ENCODE measurements at places on chromosomes 11 and 22.

GRCh38 chr11:61290905-61291690 is 4.0 kb downstream of the VWCE start:
- DNase-seq: no peak

GRCh38 chr22:21726650-21727049 is 8.9 kb downstream of the YPEL1 start:
- DNase-seq: no peak

DNA sequence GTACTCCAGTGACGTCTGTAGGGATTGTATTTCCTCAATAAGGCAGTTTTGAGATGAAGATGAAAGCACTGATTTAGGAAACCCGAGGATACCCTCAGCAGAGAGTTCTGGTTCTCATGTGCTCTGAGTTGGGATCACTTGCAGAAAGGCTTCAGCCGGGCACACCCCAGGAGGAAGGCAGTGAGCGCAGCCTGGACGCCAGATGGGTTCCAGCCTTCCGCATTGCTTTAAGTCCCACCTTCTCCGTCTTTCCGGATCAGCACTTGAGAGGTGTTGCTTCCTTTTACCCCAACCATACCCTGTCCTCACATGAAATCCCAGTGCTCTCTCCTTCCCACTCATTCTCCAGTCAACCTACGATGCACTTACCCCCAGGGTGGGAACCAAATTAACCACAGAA is 239.5 kb upstream of the CADM1 start:
- DNase-seq: no peak

- no peak for DNase-seq
These were observed 191.5 kb upstream of the BLID start for GRCh38 chr11:122307476-122308035.

DNA sequence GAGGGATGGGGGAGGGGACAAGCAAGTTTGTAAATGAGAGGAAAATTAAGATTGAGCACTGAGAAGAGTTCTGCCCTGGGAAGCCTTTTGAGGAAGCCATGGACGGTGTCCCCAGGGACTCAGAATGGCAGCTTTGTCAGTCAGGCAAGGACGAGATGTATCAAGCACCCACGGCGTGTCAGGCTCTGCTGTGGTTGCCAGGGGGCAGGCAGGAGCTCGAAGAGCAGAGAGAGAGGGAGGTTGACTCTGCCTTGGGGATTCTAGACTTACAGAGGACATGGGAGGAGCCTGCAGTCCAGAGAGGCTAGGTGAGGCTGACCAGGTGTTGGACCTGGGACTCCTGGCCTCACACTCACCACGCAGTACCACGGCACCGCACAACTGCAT is 29.1 kb upstream of the SYT7 start:
- DNase-seq: no peak

- no peak for DNase-seq
These were observed 51.7 kb upstream of the PITPNB start for GRCh38 chr22:27970596-27971220.

- DNase-seq: no peak
These were observed 1277.9 kb upstream of the TENM4 start for GRCh38 chr11:80718611-80719291.

GRCh38 chr22:25395468-25395867 is 169.0 kb upstream of the GRK3 start:
- DNase-seq: no peak

DNA sequence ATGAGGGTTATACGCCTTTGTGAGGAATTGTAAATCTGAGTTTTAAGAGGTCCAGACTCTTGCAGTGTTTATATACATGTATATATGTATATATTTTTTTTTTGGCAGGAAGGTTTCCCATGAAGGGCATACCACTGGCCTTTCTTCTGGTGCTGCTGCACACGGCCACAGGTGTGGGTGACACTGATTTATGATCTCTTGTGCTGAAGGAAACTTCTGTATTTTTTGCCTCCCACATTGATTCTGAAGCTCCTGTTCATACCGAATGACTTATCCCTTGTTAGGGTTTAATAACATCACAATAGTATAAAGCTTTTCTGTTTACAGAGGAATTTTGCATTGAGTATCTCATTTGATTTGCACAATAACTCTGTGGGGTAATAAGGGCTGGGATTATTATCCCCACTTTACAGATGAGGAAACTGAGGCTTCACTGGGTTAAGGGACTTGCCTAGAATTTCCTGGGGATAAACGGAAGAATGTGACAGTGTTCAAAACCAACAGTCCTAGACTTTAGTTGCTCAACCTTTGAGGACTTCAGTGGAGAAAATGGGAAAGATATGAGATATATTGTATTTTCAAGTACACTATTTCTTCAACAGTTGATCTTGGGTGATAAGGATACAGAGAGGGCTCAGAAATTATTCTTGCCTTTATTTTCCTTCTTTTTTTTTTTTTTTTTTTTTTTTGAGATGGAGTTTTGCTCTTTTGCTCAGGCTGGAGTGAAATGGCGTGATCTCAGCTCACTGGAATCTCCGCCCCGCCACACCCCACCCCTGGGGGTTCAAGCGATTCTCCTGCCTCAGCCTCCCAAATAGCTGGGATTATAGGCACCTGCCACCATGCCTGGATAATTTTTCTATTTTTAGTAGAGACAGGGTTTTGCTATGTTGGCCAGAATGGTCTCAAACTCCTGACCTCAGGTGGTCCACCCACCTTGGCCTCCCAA is 70.1 kb downstream of the MICAL2 start:
- DNase-seq: no peak

DNA sequence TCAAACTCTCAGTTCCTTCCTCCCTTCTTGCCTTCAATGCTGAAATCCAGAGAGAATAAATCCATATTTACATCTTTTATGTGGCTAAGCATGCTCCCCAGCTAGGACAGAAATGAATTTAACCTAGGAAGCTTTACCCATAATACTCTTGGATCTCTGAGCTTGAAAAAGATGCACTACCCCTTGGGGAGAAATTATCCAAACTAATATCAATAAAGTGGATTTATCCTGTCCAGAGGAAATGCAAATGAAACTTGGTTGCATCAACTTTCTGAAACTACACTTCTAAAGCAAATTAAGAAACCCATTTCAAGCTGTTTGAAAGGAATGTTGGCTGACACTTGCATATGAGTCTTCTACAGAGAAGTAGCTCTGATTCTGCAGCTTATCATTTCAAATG is 347.9 kb downstream of the TTC28 start:
- no peak for DNase-seq

GRCh38 chr11:72295471-72295870 is 51.5 kb upstream of the PHOX2A start:
- no peak for DNase-seq

DNA sequence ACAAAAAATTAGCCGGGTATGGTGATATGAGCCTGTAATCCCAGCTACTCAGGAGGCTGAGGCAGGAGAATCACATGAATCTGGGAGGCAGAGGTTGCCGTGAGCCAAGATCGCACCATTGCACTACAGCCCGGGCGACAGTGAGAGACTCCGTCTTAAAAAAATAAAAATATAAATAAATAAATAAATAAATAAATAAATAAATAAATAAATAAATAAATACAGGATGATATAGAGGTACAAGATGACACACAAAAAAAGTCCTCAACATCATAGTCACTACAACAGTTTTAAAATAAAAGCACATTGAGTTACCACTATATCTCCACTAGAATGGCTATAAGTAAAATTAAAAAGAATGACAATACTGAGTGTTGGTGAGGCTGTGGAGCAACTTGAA is 97.8 kb downstream of the ALX4 start:
- no peak for DNase-seq

GRCh38 chr11:78533399-78533798 is 41.3 kb downstream of the NARS2 start:
- no peak for DNase-seq

- DNase-seq: no peak
These were observed 303.4 kb downstream of the SHANK2 start for GRCh38 chr11:70948855-70949531.

- no peak for DNase-seq
These were observed 10.1 kb upstream of the SERPIND1 start for GRCh38 chr22:20763630-20764470.

- no peak for DNase-seq
These were observed 141.7 kb upstream of the TBCEL start for GRCh38 chr11:120882175-120882574.

- peak; percentile 89 for DNase-seq
These were observed 85.0 kb downstream of the SERGEF start for GRCh38 chr11:17927681-17928343.

- no peak for DNase-seq
These were observed 13.7 kb upstream of the VPS37C start for GRCh38 chr11:61174949-61175348.

GRCh38 chr11:47035108-47035507 is 98.5 kb downstream of the CSTPP1 start:
- no peak for DNase-seq

DNA sequence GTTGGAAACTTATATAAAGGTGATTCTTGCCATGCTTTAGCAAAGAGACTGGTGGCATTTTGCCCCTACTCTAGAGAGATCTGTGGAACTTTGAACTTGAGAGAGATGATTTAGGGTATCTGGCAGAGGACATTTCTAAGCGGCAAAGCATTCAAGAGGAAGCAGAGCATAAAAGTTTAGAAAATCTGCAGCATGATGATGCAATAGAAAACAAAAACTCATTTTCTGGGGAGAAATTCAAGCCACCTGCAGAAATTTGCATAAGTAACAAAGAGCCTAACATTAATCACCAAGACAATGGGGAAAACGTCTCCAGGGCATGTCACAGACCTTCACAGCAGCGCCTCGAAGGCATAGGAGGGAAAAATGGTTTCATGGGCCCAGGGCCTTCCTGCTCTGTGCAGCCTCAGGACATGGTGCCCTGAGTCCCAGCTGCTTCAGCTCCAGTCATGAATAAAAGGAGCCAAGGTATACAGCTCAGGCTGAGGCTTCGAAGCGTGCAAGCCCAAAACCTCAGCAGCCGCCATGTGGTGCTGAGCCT is 83.4 kb downstream of the MRTFA start:
- DNase-seq: no peak

- no peak for DNase-seq
These were observed at the start of gene OR2D2 for GRCh38 chr11:6892400-6892799. OR2D2 (minus strand) TSS chr11:6892500; CDS start chr11:6892500, 0 bp downstream.

DNA sequence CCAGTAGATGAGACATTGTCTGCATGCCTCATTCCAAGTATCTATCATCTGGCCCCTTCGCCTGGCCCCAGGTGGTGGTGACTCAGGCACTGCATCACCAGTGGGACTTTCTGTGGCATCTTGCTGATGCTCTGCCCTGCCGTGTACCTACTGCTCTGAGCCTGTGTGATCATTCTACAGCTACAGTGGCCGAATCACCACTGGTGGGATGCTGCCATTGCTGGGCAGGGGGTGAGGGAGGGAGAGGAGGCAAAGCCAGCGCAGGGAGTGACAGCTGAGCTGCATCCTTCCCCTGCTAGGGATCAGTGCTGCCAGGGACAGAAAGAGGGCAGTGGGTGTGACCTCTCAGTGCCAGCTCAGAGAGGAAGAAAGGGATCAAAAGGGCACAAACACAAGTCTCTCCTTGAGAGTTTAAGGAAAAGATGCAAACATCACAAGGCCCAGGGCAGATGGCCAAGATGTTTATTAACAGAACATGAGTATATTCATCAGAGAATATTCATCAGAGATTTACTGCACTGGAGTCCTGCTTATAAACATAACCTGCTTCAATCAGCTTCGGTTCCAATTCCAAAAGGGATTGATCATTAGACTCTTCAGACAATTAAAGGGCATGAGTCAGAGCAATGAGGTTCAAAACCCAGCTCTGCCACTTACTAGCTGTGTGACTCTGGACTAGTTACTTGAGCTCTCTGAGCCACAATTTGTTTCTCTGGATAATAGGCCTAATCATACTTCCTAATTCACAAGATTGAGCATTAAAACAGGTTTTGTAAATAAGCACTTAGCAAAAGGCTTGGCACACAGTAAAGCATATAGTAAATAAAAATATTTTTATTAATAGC is 109.8 kb downstream of the NAT10 start:
- no peak for DNase-seq

DNA sequence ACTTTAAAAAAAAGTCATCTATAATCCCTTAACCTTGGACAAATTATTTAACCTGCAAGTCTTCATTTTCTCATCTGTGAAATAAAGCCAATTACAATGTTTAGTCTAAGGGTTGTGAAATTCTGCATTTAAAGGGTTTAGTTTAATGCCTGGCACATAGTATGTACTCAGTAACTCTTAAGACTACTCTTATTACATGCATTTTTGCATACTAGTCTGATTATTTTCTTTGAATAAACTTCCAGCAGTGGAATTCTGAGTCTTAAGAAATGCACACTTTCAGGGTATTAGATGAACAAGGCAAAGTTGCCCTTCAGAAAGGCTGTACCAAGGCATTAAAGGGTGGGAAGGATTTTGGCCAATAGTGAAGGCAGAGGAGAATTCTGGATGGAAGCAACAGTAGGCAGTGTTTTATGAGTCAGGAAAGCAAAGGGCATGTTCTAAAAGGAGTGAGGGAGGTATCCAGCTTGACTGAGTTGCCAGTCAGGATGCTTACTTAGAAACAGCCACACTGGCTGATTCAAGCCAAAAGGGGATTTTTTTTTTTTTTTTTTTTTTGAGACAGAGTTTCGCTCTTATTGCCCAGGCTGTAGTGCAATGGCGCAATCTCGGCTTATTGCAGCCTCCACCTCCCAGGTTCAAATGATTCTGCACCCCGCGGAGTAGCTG is 50.5 kb downstream of the SWAP70 start:
- no peak for DNase-seq

GRCh38 chr11:45368697-45369096 is 82.6 kb upstream of the SYT13 start:
- no peak for DNase-seq

- no peak for DNase-seq
These were observed 119.0 kb upstream of the FGF3 start for GRCh38 chr11:69938206-69938605.

DNA sequence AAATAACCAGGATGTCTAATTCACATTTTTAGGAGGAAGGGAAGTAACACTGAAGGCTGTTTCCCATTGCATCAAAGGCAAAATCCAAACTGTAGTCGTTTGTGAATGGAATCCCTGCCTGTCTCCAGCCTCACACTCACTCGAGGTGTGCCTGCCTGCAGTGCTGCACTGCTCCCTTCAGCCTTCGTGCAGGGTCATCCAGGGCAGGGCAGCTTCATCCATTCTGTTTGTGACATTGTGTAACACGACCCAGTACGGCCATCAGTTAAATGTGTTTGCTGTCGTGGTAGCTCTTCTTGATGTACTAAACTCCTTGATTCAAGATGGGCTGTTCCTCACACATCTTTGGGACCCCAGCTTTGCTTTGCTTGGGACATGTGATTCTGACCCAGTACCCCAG is 34.3 kb downstream of the LDLRAD3 start:
- DNase-seq: no peak

- DNase-seq: no peak
These were observed 3.4 kb downstream of the ROBO3 start for GRCh38 chr11:124868331-124869274.

- DNase-seq: peak; percentile 65
These were observed 25.1 kb upstream of the GUCY1A2 start for GRCh38 chr11:107043242-107044006.

DNA sequence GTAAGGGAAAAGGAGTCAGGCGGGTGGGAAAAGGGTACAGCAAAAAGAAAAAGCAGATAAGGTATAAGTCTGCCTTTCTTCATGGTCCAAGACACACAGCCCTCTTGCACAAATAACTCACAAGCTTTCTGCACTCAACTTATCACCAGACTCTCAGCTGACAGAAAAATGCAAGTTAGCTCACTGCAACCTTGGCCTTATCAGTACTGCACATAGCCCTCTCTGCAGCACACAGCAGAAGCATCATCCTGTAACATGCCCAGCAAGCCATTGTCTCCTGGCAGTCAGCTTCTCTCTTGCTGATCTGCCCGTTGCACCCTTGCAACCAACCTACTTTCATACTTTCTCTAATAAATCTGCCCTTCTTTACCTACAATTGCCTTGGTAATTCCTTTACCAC is 5.8 kb downstream of the ZBTB44 start:
- no peak for DNase-seq

GRCh38 chr22:43860831-43861230 is 1.5 kb downstream of the SULT4A1 start:
- DNase-seq: no peak
